Activated T-cell treated with anti-CD3 and anti-CD28 coated beads, Interleukin-2, amount 50 U/mL, for 1 hour (primary cell): ENCODE measurements at places on chromosomes 6 and 20.

GRCh38 chr20:32285621-32286371 lies 8.3 kb downstream of the KIF3B start:
- no peak for DNase-seq

GRCh38 chr20:36299459-36299858 lies 6.7 kb upstream of the DLGAP4 start:
- no peak for DNase-seq

GRCh38 chr20:41007481-41007880 lies 21.1 kb upstream of the TOP1 start:
- DNase-seq: no peak

DNA sequence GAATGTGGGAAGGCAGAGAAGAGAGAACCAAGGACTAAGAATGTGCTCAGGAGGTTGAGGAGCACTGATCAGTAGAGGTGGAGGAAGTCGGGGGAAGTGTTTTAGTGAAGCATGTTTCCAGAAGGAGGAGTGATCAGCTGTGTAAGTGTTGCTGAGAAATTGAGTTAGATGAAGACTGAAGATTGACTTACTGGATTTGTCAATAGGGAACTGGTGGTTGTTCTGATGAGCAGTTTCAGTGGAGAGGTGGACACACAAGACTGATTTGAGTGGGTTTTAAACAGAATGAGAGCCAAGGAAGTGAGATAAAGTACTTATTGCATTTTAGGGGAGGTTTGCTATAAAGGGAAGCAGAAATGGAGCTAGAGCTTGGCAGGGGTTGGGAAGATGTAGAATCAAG lies 182.6 kb downstream of the CDKAL1 start:
- DNase-seq: no peak

DNA sequence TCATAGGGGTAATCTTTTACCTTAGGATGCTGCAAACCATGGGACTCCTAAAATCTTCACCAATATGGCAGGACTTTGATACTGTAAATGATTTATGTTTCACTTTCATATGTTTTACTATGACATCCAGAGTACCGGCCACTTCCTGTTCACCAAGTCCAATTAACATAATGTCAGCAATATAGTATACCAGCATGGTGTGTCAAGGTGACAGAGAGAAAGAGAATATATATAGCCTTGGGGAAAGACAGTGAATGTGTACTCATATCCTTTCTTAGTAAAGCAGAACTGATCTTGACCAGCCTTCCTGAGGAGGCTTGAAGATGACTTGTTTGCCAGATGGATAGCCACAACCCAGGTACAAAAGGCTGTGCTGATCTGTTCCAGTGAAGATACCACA lies 127.9 kb downstream of the NRN1 start:
- DNase-seq: no peak

GRCh38 chr20:43583133-43583864 lies 7.4 kb upstream of the IFT52 start:
- DNase-seq: no peak

- peak; percentile 71 for DNase-seq
Measured at GRCh38 chr6:156778454-156779205, 1.5 kb downstream of the ARID1B start.

GRCh38 chr6:163398815-163399214 lies 15.7 kb upstream of the QKI start:
- DNase-seq: no peak

DNA sequence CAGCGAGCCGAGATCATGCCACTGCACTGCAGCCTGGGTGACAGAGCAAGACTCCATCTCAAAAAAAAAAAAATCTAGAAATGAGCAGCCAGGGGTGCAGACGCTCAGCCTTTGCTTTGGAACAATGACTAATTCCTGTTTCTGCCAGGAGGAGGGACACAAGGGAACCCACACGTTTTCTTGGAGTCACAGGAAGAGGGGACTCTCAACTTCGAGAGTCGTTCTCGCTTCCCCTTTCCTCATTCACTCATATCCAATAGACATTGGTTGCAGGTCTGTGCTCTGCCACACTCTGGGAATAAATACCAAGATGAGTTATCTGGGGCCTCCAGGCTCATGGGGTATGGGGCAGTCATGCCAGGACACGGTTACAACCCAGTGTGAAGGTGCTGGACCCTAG lies 91.5 kb upstream of the RREB1 start:
- DNase-seq: no peak

DNA sequence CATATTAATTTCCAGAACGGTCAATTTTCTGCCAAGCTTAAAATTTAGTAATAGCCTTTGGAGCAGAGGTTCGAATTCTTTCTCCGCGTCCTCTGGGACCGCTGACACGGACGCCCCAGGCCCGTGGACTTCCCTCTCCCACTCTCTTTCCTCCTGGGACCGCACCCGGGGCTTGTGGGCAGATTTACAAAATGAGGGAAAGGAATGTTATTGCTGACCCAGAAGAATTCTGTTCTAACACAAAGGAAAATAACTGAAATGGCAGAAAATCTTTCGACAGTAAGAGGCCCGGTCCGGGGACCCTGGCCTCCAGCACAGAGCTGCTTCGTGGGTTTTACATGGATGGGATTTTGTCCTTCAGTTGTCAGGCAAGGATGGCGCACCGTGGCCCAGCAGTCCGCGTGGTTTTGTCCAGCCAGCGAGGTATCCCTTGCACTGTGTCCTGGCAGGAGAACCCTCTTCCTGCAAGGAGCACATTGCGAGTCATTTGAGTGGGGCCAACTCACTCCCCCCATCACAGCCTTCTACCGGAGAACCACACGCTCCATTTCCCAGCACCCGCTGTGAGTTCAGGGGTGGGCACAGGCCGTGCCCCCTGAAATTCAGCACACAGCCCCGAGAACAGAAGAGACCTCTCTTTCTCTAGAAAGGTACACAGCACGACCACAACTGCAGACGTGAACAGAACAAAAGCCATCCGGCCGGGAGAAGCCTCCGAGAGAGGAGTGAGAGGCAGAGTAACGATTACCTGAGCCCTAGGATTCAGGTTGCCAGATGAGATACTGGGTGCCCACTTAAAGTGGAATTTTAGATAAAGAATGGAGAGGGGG lies 106.0 kb upstream of the AFDN start:
- DNase-seq: no peak

GRCh38 chr6:134477991-134478635 lies 160.2 kb upstream of the SGK1 start:
- no peak for DNase-seq

GRCh38 chr6:41947581-41948220 lies 6.1 kb upstream of the CCND3 start:
- no peak for DNase-seq

- no peak for DNase-seq
Measured at GRCh38 chr6:6861351-6861894, 246.3 kb upstream of the RREB1 start.

DNA sequence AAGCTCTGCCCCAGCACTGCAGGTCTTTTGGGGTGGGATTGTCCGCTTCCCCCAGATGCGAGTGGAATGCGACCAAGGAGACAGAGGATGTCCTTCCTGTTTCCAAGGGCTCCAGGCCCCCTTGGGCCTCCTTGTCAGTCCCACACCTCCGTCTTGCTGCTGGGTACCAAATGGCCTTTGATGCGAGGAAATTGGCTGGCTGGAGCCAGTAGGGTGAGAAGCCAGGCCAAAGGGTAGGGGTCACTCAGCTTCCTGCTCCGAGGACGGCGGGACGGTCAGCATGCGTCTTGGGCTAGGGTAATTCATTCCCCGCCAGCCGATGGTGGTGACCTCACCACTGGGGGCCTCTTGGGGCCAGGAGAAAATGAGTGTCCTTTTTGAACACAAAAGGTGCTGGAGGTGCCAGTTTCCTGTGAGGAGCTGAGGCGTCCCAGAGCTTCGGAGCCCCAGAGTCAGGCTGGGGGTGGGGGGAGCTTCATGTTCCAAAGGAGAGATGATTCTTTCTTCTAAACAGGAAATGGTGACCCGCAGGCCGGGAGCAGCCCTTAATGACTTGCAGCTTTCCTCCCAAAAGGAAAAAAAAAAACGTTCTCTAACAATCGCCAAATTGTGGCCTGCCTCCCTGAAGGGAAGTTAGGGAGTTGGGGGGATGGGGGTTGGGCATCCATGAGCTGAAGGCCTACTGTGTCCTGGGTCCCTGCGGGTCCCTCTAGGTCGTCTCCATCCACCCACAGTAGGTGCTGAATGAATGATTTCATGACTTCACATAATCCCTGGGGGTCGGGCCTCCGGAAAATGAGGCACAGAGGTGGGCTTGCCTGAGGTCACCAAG lies 6.7 kb downstream of the SNAI1 start:
- DNase-seq: no peak

DNA sequence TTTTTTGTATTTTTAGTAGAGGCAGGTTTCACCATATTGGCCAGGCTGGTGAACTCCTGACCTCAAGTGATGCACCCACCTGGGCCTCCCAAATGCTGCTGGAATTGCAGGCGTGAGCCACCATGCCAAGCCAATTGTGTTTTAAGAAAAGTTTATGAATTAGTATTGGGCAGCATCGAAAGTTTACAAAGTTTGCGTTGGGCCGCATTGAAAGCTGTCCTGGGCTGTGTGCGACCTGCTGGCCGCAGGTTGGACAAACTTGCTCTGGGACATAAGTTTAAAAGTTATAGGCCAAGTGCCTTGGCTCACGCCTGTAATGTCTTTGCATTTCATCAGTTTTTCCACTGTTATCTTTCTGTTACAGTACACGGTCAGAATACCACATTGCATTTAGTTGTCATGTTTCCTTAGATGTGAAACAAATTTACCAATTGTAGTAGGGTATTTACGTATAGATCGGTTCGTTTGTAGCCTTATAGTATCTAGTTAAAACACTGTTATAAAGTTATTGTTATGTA lies 39.5 kb downstream of the ASXL1 start:
- no peak for DNase-seq

DNA sequence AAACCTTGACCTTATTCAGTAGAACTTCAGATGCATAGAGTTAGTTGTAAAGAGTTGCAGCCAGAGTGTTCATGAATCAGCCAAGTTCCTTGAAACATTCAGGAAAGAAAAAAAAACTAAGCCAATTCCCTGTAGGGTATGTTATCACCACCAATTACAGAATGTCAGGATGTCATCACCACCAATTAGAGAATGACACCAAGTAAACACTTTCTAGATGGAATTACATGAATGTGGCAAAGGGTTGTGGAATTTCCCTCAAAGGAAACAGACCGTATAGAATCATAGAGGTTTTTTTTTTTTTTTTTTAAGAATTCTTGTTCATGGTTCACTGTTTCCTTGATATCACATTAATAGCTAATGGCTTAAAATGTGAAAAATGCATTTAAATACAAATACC lies 472.1 kb upstream of the RNF217 start:
- no peak for DNase-seq

- DNase-seq: no peak
Measured at GRCh38 chr20:717832-718231, 42.2 kb upstream of the SCRT2 start.
